ENCODE measurements at places on chromosomes 6 and 20.

GRCh38 chr20:25321262-25321831 lies 69.3 kb downstream of the ABHD12 start:
- DNase-seq = no peak

- DNase-seq = no peak
These were observed 83.4 kb downstream of the JARID2 start for GRCh38 chr6:15329197-15329671.

- no peak for DNase-seq
These were observed 79.4 kb upstream of the TRAF3IP2 start for GRCh38 chr6:111685058-111685457.

DNA sequence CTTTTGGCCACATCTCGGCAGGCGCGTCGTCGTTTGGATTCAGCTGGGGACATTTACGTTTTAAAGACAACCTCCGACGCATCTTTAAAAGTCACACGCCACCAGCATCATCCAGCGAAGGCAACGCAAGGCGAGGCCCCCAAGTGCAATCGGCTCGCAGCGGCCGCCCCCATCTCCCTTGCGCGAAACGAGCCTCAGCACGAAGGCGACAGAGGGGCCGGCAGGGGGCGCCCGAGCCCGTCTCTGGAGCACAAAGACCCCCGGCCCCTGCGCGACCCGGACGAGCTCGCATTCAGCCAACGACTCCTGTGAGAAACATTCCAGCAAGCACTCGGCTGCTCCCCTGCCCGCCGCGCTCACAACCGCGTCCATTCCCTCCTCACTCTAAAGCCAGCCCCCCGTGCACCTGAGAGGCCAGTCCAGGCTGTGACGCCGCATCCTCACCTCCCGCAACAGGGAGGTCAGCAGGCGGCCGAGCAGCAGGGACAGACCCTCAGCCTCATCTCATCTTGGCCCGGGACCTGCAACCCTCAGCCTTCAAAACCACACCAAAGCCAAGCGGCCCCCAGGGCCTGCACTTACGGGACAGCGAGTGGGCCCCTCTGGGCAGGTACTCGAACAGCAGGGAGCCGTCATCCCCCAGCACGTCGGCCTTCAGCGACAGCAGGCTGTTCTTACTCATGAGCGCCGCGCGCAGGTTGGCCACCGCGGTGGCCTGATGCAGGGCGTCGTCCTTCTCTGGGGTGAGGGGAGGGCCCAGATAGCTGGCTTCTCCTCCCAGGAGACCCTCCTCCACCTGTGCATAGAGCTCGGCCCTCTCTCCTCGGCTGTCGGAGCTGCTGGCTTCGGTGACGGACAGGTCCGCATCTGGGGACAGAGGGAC lies 35.8 kb downstream of the SLC2A4RG start:
- no peak for DNase-seq

DNA sequence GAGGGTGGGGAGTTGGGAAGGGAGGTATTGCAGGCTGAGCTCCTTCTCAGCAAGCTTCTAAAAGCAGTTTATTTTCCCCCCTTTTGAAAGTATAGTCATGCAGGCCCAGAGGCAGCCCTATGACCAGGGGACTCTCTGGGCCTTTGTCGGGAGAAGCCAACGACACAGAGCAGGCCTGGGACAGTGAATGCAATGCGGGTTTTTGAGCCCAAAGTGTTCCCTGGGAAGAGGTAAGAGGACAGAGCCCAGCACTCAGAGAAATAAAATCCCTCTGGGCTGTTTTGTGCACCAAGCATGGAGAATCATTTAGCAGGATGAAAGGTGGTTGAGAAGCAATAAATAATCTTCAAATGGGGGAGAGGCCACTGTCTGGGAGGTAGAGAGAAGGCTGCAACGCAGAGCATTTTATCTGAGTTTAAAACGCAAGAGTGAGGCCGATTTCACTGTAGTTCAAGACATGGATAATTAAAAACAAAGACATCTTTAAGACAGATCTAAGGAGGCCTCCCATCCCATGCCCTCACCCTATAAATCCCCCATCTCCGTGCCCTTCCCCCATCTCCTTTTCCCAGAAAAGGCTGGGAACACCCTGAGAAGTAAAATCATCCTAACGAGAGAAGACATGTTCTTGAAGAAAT lies 237.5 kb downstream of the CDC5L start:
- DNase-seq = no peak
